Gastroesophageal sphincter (tissue), 4 donors: ENCODE measurements at places on chromosomes 1 and 21. TPM values are rescaled to one million over a fixed set of nuclear protein-coding genes. Genes with fewer than 3 reads are reported as not detected.

GRCh38 chr1:17558954-17559614 is 19.6 kb downstream of the ARHGEF10L start:
- ATAC-seq: no peak

DNA sequence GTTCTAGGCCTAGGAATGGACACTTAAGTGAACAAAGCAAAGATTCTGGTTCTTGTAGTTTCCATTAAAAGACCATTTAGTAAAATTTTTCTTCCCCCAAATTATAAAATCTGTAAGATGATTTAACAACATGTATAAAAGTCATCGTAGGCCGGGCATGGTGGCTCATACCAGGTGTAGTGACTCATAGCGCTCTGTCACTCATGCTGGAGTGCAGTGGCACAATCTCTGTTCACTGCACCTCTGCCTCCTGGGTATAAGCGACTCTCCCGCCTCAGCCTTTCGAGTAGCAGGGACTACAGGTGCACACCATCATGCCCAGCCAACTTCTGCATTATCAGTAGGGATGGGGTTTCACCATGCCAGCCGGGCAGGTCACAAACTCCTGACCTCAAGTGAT is 9.1 kb downstream of the ASPM start:
- no peak for ATAC-seq

DNA sequence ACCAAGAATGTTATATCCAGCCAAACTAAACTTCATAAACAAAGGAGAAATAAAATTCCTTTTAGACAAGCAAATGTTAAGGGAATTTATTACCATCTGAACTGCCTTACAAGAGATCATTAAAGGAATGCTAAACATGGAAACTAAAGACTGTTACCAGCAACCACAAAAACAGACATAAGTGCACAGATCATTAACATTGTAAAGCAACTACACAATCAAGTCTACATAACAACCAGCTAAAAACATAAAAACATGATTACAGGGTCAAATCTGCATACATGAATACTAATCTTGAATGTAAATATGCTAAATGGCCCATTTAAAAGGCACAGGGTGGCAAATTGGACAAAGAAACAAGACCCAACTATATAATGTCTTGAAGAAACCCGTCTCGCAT is 211.0 kb upstream of the PBX1 start:
- no peak for ATAC-seq

DNA sequence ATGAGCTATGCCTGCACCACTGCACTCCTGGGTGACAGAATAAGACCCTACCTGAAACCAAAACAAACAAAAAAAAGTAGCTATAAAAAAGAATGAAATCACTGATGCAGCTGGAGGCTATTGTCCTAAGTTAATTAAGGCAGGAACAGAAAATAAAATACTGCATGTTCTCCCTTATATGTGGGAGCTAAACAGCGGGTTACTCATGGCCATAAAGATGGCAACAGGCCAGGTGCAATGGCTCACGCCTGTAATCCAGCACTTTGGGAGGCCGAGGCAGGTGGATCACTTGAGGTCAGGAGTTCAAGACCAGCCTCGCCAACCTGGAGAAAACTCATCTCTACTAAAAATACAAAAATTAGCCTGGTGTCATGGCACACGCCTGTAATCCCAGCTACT is 152.7 kb downstream of the PIK3R3 start:
- no peak for ATAC-seq

- ATAC-seq: peak; percentile 66
Observed at GRCh38 chr1:110463725-110464124, 12.8 kb downstream of the PROK1 start.

DNA sequence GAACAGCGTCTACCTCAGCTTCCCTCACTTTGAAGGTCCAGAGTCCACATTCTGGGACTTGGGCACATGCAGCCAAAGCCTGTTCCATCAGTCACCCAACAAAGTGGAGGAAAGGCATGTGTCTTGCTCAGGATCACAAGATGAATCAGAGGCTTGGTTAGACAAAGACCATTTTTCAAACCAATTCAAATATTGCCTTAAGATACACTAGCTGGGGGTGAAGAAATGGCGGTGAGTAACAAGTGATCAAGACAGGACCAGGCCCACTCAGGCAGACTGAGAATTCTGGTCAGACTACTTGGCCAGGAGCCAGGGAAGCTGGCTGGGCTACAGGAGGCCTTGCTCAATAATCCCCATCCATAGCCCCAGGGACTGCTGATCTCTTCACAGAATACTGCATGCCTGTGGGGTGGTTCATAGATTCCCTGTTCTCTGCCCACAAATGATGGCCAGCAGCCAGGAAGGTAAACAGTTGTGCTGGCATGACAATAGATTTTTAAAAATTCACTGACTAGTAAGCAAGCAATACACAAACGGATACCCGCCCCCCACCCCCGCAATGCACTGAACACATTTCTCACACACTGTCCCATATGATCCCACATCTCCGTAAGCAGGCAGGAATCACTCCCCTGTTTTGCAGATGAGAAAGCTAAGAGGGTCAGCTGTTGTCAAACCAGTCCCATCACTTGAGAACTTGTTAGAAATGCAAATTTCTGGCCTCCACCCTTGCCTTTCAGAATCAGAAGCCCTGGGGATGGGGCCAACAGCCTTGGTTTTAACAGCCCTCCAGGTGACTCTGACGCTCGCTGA is 27.2 kb downstream of the ERI3 start:
- peak; percentile 96 for ATAC-seq

- ATAC-seq: no peak
Observed at GRCh38 chr1:78298349-78298748, 192.4 kb upstream of the PTGFR start.

GRCh38 chr1:182126272-182126800 is 64.8 kb upstream of the ZNF648 start:
- ATAC-seq: no peak

GRCh38 chr1:168964478-168964877 is 142.0 kb upstream of the ATP1B1 start:
- no peak for ATAC-seq

DNA sequence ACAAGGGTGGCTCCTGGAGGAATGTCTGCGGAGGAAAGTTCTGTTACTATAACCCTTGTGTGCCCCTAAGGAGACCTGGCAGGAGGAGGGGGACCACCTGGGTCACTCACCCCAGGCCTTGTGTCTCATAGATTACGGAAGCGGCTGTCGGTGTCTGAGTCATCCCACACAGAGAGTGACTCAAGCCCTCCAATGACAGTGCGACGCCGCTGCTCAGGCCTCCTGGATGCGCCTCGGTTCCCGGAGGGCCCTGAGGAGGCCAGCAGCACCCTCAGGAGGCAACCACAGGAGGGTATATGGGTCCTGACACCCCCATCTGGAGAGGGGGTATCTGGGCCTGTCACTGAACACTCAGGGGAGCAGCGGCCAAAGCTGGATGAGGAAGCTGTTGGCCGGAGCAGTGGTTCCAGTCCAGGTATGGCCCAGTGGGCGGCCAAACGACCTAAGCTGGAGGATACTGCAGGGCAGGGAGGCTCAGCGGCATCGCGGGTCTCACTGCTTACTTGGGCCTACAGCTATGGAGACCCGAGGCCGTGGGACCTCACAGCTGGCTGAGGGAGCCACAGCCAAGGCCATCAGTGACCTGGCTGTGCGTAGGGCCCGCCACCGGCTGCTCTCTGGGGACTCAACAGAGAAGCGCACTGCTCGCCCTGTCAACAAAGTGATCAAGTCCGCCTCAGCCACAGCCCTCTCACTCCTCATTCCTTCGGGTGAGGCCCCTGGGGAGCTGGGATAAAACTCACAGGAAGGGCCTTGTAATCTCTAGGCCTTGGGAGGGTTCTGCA is 101.4 kb downstream of the PIK3R3 start:
- ATAC-seq: no peak

DNA sequence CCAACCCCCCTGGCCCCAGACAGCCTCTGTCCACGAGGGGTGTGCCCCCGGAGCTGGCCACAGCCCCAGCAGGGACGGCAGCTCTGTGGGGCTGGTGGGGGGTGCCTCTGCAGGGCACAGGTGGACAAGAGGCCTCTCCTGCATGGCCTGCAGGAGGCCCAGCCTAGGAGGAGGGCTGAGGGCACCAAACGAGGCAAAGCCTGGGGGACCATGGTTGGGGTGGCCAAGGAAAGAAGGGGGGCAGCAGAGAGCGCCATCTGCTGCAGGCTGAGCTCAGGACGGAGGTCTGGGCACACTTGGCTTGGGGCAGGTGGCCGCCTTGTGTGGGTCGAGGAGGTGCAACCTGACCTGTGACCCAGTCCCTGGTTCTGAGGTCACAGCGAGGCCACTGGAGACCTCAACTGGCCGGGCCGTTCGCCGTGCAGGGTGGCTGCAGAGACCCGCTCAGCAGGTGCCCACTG is 27.3 kb downstream of the RRP1 start:
- ATAC-seq: no peak

Gene CENPF
- 0.31 TPM for total RNA-seq

Gene TRIM62
- 5.8 TPM for total RNA-seq

Gene CFH
- 111 TPM for total RNA-seq

Gene SIPA1L2
- total RNA-seq: 65.2 TPM
